Motor neuron (in vitro differentiated cells): ENCODE measurements at places on chromosomes 6 and 20.
A peak's percentile ranks its signal among the peaks of the same experiment; 100 is the strongest.

- ATAC-seq, result peak; percentile 75
Observed at GRCh38 chr6:56671651-56672461, 29.2 kb upstream of the DST start.

DNA sequence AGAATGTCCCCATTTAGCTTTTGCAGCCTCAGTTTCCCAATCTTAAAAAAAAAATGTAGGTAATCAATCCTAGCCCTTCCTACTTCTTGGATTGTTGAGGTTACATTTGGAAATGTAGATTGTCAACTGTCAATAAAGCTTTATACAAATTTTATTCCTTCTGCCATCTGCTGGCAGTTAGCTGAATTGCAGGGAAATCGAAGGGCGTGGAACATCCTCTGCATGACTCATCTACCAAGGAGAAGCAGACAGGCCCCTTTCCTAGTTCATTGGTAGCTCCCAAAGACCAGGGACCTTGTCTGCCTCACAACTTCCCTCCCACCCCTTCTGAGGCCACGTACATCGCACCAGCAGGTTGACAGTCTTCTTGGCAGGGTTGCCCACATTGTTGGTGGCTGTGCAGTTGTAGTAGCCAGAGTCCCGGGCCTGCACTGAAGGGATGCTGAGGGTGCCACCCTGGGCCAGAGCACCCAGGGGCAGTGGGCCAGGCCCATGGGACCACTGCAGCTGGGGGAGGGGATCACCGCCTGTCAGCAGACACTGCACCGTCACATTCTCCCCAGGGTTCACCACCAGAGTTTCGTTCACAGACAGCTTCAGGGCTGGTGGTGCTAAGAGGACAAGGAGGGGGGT lies 43.6 kb downstream of the MDGA1 start:
- no peak for ATAC-seq

DNA sequence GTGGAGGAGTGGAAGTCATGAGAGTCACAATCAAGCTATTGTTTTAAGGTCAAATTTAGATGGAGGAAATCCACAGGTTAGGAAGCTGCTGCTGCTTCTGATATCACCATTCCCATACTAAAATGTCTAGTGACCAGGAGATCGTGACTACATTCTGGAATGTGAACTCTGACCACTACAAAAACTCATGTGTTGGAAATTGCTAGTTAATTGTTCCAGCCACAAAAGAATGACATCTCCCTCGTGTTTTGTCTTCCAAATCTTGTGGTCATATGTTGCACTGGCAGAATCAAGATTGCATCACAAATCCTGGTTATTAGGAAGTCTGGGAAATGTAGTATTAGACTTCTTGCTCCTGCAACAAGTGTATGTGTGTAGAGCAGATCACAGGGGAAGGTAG lies 441.9 kb downstream of the CD109 start:
- peak; percentile 92 for ATAC-seq

- ATAC-seq, result no peak
Observed at GRCh38 chr20:25014816-25015215, 22.3 kb upstream of the APMAP start.
